ENCODE measurements at places on chromosomes 4 and X.

- DNase-seq, result no peak
Observed at GRCh38 chr4:132071815-132072214, 1077.3 kb upstream of the PCDH10 start.

DNA sequence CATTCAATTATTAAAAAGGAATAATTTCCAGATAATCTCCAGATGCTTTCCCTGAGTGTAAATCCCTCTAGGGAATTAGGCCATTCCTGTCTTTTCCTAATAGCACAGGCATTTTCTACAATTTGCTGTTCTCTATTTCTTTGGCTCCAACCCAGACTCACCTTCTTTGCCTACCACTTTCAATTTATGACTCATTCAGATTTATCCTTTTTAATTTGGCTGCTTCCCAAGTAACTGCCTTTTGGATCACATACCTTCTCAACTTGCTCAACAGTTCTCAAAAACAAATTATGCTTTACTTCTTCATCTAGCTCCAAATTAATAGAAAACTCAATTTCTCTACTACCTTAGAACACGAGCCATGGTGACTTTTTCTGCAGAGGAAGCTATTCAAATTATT lies 1166.3 kb upstream of the PCDH7 start:
- DNase-seq, result no peak

DNA sequence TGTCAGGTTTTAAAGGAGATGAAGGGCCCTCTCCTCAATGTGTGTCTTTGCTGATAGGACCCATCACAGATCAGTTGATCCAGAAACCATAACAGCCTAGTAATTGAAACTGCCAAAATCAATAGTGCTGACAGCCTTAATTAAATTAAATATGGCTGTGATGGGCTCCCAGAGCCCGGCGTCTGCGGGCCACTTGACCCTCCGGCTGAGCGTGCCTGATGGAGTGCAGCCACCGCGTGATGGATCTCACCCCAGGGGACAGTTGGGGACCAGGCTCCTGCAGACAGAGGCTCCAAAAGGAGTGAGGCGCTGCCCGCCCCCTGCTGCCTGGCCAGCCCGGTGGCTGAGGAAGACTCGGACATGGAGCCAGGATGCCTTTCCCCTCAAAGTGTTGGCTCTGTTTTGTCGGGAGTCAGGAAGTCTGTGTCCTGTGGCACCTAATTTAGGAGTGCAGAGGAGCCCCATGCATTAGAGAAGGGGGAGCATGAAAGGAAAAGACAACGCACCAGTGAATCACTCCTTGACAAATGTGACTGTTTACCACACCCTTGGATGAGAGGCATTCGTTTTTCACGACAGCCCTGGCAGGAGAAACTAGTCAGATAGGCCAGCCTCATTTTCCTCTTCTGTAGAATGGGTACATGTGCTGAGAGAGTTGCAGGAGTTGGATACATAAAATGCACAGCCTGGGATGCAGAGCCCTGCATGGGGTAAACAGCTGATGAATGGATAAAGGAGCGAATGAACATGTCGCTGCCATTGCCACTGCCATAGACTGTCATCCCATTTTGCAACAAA lies 40.9 kb upstream of the MSX1 start:
- no peak for DNase-seq

DNA sequence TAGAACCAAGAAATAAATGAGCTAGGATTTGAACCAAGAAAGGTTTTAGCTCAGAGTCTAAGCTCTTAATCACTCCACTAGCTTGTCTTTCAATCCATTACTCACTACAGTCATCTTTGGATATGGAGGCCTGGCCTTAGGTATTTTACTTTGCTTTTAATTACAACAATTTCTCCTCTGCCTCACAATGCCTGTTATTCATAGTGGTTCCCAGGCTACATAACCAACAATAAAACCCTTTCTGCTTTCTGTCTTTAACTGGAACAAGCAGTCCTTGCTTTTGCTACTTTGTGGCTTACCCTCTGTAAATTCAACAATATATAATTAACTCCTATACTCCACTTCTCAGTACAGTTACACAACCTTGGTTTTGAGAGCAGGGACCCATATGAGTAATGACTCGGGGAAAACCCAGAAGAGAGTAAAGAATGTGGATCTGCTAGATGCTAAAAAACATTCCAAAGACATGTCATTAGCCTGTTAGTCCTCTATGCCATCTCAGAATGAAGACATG lies 94.7 kb upstream of the NAP1L5 start:
- DNase-seq, result no peak

DNA sequence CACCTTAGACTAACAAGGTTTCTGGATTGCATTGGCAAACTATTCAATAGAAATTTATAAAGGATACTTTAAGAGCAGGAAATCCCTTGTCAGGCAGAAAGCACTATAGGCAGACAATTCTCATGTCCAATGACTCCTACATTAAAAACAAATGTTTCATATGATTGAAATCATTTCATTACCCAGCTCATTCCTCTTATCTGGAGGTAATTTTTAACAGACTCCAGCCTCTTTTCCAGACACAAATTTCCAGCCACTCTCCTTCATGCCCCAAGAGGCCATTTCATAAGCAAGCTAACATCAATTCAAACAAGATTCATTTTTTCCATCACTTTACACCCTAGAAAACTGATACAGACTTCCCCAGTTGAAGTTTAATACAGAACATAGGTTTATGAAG lies 495.1 kb upstream of the FRG1 start:
- DNase-seq, result no peak

GRCh38 chr4:55291227-55291640 lies 54.8 kb upstream of the SRD5A3 start:
- DNase-seq, result no peak
